ENCODE measurements at places on chromosomes 2 and 18. TPM values are rescaled to one million over a fixed set of nuclear protein-coding genes. Genes with fewer than 3 reads are reported as not detected.

GRCh38 chr2:74281141-74281975 lies 61.9 kb downstream of the SLC4A5 start:
- DNase-seq, result no peak

- peak; percentile 37 for DNase-seq
Observed at GRCh38 chr18:986051-986450, 81.4 kb downstream of the ADCYAP1 start.

GRCh38 chr2:30194421-30194820 lies 36.9 kb upstream of the LBH start:
- no peak for DNase-seq

- DNase-seq, result no peak
Observed at GRCh38 chr18:22067109-22067508, 102.3 kb upstream of the GATA6 start.

DNA sequence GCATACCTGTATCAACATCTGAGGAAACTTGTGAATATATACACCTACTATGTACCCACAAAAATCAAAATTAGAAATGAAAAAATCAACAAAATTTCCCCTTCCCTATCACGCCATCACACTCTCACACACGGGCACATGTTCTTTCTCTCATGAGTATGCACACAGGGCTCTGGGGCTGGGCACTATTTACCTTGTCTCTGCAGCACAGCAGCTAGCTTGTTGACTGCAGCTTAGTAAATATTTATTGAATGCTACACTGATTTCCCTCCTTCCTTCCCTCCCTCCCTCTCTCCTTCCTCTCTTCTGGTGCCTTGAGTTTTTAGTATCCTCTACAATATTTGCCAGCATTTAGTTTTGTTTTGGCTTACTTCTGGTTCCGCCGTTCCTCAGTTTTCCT lies 182.7 kb upstream of the LHCGR start:
- DNase-seq, result no peak

DNA sequence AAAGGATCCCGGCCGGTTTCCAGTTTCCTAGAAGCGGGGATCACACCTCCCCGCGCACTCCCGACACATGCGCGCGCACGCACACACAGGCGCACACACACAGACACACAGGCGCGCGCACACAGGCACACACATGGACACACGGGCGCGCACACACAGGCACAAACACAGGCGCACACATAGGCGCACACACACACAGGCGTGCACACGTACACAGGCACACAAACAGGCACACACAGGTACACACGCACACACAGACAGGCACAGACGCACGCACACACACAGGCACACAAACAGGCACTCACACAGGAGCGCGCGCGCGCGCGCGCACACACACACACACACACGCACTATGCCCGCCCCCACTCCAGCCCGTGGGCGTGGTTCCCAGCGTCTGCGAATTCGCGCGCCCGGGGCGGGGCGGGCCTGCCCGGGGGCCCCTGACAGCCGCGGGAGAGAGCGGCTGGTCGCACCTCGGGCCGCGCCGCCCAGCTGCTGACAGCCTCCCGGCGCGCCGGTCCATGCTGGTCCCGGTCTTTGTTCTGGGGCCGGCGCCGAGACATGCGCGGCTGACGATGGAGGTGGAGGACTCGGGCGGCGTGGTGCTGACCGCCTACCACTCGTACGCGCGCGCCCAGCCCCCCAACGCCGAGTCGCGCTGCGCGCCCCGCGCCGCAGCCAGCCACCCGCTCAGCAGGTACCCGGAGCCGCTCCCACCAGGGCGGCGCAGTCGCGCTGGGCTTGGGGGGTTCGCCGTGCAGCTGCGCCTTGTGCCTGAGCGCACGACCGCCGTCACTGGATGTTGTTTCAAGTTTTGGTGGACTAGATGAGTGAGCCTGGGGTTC lies at the start of gene ARHGAP28:
TSS of gene ARHGAP28 (plus strand) at position 470 of the 845 bp plus-strand sequence. CDS start at position 576, 106 bp downstream.
- DNase-seq, result peak; percentile 81

- DNase-seq, result no peak
Observed at GRCh38 chr18:42782929-42783328, 332.6 kb downstream of the RIT2 start.

DNA sequence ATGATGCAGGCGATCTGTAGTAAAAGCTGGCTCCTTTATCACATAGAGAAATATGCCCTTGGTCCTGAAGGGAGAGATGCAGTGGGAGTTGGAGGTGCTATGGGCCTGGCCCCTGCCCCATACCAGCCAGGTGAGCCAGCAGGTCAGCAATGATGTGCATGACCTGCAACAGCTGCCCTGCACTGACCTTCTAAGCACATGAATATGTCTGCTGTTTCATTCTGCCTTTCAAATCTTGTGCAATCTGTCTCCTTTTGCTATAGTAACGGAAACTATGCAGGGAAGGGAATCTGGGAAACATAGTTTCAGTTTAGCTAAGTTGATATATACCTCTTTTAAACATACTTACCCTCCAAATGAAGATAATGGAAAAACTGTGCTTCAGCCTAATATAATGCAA lies 235.2 kb downstream of the TDRD15 start:
- DNase-seq, result no peak

GRCh38 chr2:119387381-119388129 lies 20.8 kb downstream of the DBI start:
- peak; percentile 92 for DNase-seq

DNA sequence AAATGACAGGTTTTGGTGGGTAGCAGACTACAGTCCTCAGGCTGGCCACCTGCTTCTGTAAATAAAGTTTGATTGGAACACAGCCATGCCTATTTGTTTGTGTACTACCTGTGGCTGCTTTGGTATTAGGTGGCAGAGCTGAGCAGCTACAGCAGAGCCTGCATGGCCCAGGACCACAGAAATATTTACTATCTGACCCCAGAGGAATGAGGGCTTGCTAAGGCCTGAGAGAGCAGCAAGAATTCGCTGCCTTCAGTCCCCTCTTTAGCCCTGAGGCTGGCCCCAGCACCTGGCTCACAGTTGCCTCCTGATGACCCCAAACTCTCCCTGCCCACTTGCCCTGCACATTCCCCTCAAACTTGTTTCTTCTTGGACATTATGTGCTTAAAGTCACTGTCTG lies 32.5 kb downstream of the POLR1A start:
- DNase-seq, result no peak

DNA sequence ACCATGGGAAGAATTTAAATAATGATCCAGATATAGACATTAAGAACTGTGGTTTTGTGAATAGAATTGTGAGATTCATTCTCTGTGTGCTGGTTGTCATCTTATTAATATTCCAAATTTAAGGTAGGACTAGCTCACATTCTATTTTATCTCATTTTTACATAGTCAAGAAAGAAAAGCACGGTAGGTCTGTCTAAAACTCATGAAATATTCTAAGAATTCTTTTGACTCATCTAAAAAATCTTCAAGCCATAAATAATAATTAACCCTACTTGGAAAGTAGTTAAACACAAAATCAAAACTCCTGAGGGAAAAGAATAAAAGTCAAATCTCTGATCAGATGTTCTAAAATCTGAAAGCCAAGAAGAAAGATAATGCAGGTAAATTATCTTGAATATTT lies 388.8 kb upstream of the CHAC2 start:
- no peak for DNase-seq

GRCh38 chr2:19364014-19364413 lies 5.6 kb upstream of the OSR1 start:
- DNase-seq, result no peak

DNA sequence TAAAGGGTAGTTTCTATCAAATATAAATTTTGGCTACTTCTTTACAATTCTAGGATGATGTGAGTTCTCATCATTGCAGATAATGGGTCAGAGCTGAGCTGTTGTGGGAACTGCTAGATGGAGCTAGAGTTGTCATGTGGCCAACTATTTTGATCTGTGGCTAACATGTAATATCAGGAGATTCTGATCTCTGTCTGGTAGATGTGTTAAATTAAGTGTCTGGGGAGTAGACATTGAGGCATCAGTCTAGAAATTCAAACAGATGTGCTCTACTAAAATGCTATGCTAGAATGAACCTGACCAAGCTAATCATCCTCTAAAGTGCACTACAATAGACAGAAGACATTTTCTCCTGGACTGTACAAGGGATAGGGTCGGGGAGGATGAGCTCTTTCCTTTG lies 30.3 kb upstream of the DARS1 start:
- no peak for DNase-seq

- no peak for DNase-seq
Observed at GRCh38 chr2:182858671-182859070, 7.8 kb downstream of the FRZB start.

DNA sequence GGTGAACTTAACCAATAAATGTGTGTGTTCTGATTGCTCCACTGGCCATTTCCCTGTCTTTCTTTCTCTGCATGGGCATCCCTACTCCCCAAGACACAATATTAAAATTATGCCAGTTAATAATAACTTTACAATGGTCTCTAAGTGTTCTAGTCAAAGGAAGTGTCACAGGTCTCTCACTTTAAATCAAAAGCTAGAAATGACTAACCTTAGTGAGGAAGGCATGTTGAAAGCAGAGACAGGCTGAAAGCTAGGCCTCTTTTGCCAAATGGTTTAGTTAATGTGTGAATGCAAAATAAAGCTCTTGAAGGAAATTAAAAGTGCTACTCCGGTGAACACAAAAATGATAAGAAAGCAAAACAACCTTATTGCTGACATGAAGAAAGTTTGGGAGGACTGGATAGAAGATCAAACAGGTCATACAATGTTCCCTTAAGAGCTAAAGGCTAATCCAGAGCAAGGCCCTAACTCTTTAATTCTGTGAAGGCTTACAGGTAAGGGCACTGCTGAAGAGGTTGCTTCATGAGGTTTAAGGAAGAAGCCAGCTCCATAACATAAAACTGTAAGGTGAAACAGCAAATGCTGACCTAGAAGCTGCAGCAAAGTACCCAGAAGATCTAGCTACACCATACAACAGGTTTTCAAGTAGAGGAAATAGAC lies 44.0 kb upstream of the ARHGAP15 start:
- DNase-seq, result no peak

- no peak for DNase-seq
Observed at GRCh38 chr2:240482141-240482540, 46.7 kb downstream of the GPC1 start.

GRCh38 chr2:24886691-24887304 lies 33.2 kb downstream of the ADCY3 start:
- DNase-seq, result no peak

GRCh38 chr18:76495435-76496193 lies 572 bp upstream of the ZNF516 start:
- peak; percentile 51 for DNase-seq

DNA sequence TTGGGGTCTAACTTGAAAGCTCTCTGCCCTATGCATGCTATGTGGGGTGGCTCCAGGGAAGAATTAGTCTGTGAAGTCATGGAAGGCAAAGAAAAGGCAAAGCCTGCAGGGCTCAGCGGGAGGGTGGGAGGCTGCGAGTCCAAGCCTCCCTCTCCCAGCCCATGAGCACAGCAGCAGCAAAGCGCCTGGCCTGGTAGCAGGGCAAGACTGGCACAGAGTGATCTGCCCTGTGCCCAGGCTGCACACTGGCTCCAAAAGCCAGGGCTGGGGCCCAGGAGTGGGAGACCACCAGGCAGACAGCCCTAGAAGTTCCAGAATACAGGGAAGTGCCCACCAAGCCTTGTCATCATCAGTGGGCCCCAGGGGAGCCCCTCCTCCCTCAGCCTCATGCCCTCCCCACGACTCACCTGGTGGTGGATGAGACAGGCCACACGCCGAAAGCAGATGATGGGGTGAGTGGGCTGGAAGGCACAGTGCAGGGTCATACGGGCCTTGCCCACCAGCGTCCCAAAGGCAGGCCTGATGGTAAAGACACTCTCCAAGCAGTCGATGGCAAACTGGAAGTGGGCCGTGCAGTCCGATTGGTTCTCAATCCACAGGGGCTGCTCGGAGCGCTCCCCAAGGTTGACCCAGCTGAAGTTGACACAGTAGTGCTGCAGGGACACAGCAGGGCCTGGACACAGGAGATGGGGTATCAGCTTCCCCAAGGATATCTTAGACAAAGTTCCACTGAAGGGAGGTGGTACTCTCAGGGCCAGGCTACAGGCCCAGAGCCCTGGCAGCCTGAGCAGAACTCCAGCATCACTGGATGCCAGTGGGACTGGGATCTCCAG lies 12.1 kb downstream of the CFAP65 start:
- no peak for DNase-seq

DNA sequence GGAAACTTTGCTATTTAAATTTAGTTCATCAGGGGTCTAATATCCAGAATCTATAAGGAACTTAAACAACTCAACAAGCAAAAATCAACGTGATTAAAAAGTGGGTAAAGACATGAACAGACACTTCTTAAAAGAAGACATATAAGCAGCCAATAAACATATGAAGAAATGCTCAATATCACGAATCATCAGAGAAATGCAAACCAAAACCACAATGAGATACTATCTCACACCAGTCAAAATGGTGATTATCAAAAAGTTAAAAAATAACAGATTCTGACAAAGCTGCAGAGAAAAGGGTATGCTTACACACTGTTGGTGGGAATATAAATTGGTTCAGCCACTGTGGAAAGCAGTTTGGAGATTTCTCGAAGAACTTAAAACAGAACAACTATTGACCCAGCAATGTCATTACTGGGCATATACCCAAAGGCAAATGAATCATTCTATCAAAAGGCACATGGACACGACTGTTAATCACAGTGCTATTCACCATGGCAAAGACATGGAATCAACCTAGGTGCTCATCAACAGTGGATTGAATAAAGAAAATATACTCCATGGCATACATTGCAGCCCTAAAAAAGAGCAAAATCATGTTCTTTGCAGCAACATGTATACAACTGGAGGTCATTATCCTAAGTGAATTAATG lies 189.9 kb downstream of the SLC4A10 start:
- no peak for DNase-seq

DNA sequence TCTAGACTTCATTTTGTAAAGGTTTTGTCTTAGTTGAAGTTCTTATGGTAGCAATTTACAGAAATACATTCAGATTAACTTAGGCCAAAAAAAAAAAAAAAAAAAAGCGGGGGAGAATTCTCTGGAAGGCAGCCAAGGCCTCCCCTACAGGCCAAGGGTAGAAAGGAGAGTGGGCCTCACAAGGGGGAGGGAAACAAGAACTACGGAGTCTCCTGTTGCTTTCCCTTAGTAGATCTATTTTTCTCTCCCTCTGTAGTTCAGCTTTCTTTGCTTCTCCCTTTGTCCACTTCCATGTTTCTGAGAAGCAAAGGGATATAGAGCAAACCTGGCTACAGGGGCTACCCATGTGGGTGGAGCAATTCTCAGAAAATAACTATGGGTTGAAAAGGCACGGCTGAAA lies 2.4 kb upstream of the STK11IP start:
- no peak for DNase-seq

GRCh38 chr2:109340381-109340780 lies 211.4 kb downstream of the SH3RF3 start:
- no peak for DNase-seq

GRCh38 chr2:10541081-10541480 lies 93.0 kb upstream of the ODC1 start:
- DNase-seq, result peak; percentile 23

The SAG gene
- not detected for total RNA-seq

The ALLC gene
- not detected for total RNA-seq

The DSG3 gene
- total RNA-seq, result 0.16 TPM

The CYP27C1 gene
- 0.41 TPM for total RNA-seq

The XPO1 gene
- 220 TPM for total RNA-seq

The POTEJ gene
- not detected for total RNA-seq

The KYNU gene
- 1.3 TPM for total RNA-seq

The RIT2 gene
- not detected for total RNA-seq

The SPP2 gene
- not detected for total RNA-seq

The GPC1 gene
- total RNA-seq, result 69.6 TPM

The COL4A4 gene
- total RNA-seq, result 1.1 TPM

The SDC1 gene
- 4.6 TPM for total RNA-seq

The L3MBTL4 gene
- not detected for total RNA-seq
